GM18507 (cell line): ENCODE measurements at places on chromosomes 6 and 20.

- no peak for DNase-seq
Observed at GRCh38 chr6:21110684-21111083, 482.9 kb upstream of the SOX4 start.

DNA sequence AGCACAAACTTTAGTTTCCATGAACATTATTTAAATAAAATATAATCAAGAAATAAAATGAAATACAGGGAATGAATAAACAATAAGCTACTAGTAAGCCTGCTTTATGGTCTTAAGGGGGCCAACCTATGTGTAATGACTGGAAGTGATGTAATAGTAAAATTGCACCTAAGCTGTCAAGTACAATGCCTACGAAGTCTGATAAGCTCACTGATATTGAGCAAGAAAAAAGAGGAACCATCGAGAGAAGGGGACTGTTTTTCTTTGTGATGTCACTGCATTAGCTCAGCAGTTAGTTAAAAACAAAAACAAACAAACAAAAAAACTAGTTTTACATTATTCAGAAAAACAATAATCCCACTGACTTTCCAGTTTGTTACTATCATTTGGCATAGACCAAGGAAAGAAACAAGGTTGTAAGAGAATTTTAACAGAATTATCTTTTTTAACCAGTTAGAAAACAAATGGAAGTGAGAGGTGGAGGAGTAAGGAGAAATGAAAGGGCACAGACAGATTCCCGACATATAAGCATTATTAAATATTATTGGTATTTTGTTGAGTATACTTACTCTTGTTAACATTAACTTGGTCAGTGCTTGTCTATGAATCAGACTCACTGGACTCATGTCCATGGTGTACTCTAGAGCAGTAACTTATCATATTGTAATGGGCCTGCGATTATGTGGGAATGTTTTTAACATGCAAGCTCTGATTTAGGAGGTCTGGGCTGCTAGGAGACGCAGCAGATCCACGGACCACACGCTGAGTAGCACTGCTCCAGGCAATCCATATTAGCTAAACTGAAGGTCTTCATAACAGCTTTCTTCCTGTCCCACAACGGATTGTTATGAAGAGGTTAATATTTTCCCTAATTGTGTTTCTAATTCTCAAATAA is 99.6 kb upstream of the HMGCLL1 start:
- DNase-seq: no peak

GRCh38 chr20:40503119-40503518 is 185.9 kb downstream of the MAFB start:
- no peak for DNase-seq

GRCh38 chr20:40103420-40103819 is 585.6 kb downstream of the MAFB start:
- DNase-seq: no peak

DNA sequence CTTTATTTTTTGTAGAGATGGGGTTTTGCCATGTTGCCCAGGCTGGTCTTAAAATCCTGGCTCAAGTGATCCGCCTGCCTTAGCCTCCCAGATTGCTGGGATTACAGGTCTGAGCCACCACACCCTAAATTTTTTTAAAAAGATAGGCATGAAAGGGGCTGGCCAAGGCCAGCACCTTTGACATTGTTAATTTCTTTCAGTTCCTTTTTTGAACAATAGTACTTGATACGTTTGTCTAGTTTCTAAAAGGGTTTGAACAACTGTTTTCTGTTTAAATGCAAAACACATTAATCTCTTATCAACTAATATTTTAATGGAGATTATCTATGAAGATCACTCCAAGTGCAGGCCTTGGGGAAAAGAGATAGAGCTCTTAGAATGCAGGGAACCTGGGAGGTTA is 37.6 kb upstream of the PTPRK start:
- no peak for DNase-seq

DNA sequence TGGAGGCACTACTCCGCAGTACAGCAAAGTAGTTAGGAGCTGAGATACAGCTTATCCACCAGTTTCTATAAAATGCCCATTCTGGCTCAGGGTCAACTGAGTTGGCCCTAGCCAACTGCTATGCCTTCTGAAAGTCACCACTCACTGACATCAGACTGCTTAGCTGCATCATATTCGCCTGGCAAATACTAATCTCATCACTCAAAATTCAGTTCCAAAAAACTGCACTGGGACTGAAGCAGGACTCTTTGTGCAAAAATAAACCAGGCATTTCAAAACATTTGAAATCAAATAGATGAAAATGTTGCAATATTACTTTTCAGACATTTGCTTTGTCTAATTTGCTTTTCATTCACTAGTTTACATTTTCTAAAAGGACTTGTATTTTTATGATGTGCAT is 230.0 kb downstream of the ALDH8A1 start:
- no peak for DNase-seq

GRCh38 chr20:19921284-19921793 is 95.8 kb upstream of the NAA20 start:
- DNase-seq: no peak

DNA sequence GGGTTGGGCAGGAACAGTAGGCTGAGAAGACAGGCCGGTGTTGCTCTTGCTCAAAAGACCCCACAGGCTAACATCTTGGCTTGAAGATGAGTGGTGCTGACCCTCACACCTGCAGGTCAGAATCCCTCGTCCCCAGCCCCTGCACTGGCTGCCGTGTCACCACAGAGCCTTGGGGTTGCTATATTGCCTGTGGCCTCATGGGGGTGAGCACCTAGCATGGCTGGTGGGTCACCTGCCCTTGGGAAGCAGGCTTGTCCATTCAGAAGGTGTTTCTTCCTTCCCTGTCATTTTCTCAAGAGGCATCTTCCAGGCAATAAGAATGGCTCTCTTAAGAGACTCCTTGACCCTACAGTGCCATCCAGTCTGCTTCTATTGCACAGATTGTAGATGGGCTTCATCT is 7.7 kb downstream of the SLC22A16 start:
- no peak for DNase-seq

- DNase-seq: no peak
Observed at GRCh38 chr20:4569092-4569491, 152.6 kb upstream of the PRND start.

DNA sequence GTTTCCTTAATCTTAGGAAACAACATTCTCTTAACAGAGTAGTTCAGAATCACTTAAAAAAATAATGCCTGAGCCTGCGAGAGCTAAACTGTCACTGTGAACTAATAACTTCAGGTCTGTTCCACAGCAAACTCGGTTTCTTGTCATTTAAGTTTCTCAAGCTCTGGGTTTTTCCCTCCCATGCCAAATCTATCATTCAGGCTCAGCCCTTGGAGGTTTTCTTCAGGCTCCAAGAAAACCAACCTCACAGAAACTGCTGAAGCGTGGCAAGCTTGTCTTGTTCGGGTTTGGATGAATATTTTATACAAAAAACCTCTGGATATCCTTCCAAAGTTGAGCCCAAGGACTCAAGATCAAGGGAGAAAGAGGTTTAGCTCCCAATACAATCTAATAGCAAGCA is 99.7 kb upstream of the SNX9 start:
- DNase-seq: no peak

GRCh38 chr6:111462770-111463391 is 20.1 kb downstream of the REV3L start:
- no peak for DNase-seq

DNA sequence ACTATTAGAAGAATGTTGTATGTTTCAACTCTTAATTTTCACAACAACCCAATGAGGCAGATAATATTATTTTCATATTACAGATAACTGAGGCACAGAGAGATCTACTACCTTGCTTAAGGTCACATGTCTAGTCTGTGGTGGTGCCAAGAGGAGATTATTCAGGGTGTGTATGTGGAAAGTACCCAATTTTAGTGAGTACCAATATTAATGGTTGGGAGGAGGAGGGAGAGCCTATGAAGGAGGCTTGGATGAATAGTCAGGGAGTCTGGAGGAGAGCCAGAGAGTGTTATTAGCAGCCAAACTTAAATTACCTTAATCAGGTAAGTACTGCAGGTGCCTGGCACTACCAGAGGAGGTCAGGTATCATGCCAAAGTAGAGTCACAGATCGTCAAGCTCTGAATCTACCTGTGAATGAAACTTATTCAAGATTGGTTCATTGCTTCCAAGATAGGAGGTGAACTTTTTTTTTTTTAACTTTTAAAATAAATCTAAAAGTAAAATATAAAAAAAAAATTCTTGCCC is 10.9 kb upstream of the CALHM6 start:
- DNase-seq: no peak

GRCh38 chr6:63565058-63565726 is 7.1 kb upstream of the LOC128125822 start:
- no peak for DNase-seq

DNA sequence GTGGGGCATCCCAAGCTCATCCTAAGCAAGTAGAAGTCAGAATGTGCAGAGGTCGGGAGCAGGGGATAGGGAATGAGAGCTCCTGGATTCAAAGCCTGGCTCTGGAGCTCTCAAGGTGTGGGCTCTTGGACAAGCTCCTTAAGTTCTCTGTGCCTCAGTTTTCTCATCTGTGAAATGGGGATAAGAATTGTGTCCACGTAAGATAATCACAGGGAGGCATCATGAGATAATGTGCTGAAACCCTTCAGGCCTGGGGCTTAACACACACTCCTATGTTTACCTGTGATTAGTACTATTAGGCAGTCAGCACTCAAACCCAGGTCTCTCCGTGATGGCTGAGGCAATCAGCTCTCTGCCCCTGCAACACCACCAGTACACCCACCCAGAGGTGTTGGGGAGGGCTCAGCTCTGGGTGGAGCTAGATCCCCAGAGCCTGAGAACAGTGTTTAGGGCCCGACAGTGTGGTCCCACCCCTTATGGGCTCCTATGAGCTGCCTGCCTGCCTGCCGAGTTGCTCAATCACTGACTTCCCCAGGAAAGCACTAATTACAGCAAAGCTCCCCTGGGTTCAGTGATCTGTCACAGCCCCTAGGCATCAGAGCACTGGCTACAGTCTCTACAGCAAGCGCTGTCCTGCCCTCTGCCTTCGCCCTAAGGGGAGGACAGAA is 6.3 kb upstream of the SIRPA start:
- DNase-seq: no peak

GRCh38 chr6:166501246-166501645 is 85.2 kb downstream of the RAMACL start:
- DNase-seq: no peak

DNA sequence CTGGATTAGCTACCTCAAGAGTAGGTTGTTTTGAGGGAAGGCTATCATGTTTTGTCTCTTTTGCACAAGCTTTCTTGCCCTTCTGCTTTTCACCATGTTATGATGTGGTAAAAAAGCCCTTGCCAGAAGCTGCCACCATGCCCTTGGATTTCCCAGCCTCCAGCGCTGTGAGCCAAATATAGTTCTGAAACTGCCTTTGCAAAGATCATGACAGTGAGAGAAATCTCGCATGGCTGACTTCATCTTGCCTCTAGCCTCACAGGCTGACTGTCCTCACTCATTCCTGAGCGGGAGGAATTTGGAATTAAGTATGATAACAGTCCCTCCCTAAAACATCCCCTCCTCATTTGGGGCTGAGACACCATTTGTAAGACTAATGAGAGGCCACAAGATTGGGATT is 207.7 kb downstream of the BTBD9 start:
- DNase-seq: no peak

- DNase-seq: no peak
Observed at GRCh38 chr6:132730560-132730959, 16.7 kb upstream of the VNN1 start.

DNA sequence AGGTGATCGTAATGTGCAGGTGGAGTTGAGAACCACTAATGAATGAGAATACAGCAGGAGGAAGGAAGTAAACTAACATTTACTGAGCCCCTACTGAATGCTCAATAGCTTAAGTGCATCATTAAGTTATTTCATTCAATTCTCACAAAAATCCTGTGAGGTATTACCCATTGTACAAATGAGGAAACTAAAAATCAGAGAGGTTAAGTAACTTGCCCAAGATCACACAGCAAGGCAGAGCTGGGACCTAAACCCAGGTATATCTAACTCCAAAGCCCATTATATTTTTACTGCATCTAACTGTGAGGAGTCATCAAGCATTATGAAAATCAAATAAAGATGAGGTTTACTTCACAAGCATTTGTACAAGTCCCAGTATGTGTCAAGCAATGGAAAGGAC is 35.3 kb downstream of the CPNE5 start:
- DNase-seq: no peak

DNA sequence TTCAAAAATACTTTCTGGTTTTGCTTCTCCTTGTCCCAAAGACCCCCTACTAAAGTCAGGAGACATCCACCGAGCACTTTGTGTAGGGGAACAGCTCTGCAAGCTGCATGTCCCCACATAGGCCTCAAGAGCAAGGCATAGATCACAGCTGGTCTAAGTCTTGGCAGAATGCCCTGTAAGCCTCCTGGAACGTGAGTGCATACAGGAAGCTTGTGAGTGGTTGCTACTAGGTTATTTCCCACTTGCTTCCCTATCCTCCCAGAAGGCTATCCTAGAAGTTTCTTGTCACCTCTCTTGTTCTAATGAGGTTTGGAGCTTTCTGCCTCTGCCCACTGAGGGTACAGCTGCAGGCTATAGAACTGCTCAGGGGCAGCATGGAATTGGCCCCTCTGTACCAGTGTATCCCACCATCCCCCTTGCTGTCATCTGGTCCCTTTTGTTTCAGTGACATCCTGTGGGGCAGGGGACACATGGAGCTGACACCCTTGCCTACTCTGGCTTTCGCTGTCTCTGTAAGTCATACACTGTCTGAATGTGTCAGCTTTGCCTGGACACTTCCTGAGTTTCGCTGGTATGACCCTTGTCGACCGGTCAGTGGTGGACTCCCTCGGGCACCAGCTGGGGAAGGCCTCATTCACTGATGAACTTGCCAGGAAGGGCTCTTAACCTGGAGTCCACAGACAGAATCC is 35.6 kb upstream of the KCNK16 start:
- no peak for DNase-seq

GRCh38 chr6:142927271-142927580 is 17.8 kb downstream of the HIVEP2 start:
- no peak for DNase-seq

GRCh38 chr6:62009445-62009844 is 276.6 kb downstream of the KHDRBS2 start:
- no peak for DNase-seq
